ENCODE measurements at places on chromosomes 2 and 18. TPM values are rescaled to one million over a fixed set of nuclear protein-coding genes. Genes with fewer than 3 reads are reported as not detected.

The ADCYAP1 gene
- 0.02 TPM for polyA plus RNA-seq

The ALPI gene
- polyA plus RNA-seq: not detected

The FRZB gene
- polyA plus RNA-seq: 2.8 TPM

The LAMA1 gene
- 0.02 TPM for polyA plus RNA-seq

GRCh38 chr18:69401226-69401971, 711 bp downstream of the DOK6 start:
- peak; percentile 72 for DNase-seq

DNA sequence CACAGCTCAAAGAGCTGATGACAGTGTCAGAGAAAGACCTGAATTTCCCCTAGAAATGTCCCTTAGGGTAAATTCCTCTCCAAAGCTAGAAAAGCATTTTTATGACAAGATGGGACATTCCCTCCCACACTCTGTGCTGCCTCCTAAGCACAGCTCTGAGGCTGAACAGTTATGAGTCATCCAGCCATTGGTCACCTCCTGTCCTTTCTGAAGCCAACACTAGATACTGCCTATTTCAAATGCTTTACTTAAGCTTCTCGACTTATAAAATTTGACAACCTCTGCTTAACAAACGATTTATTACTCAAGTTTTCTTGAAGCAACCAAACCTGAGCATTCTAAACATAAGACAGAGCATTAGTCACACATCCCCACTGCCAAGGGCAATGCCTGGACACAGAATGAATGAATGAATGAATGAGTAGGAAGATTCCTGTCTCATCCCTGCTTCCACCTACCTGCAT, 35.4 kb downstream of the B4GALT6 start:
- DNase-seq: no peak

GRCh38 chr2:172427990-172428831, 825 bp downstream of the ITGA6 start:
- peak; percentile 53 for DNase-seq

- DNase-seq: no peak
Measured at GRCh38 chr18:54692463-54692862, 101.4 kb downstream of the DYNAP start.

DNA sequence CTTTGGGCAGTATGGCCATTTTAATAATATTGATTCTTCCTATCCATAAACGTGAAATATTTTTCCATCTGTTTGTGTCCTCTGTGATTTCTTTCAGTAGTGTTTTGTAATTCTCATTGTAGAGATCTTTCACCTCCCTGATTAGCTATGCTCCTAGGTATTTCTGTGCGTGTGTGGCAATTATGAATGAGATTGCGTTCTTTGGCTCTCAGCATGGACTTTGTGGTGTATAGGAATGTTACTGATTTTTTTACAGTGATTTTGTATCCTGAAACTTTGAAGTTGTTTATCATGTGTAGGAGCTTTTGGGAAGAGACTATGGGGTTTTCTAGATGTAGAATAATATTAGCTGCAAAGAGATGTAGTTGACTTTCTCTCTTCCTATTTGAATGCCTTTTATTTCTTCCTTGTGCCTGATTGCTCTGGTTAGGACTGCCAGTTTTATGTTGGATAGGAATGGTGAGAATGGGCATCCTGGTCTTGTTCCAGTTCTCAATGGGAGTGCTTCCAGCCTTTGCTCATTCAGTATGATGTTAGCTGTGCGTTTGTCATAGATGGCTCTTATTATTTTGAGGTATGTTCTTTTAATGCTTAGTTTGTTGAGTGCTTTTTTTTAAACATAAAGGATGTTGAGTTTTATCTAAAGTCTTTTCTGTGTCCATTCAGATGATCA, 27.0 kb upstream of the THUMPD2 start:
- no peak for DNase-seq

DNA sequence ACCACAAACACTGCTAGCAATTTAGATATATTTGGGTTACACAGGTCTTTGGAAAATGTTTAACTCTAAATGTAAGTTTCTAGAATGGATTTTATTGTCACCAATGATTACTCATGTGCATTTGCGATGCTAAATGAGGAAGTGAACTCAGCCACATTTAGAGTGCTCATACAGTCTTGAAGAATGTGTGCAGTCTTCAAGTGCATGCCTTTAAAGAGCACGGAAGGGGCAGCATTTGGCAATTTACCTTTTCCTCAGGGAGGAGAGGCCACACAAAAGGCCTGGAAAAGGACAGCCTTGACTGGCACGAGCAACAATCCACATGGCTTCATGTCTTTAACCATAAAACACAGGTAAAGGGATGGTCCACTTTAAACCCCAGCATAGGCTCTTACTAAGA, 78.5 kb upstream of the STK17B start:
- DNase-seq: no peak

- no peak for DNase-seq
Measured at GRCh38 chr2:170026361-170026760, 151.6 kb upstream of the MYO3B start.

- no peak for DNase-seq
Measured at GRCh38 chr2:20174410-20174809, 50.5 kb downstream of the SDC1 start.

DNA sequence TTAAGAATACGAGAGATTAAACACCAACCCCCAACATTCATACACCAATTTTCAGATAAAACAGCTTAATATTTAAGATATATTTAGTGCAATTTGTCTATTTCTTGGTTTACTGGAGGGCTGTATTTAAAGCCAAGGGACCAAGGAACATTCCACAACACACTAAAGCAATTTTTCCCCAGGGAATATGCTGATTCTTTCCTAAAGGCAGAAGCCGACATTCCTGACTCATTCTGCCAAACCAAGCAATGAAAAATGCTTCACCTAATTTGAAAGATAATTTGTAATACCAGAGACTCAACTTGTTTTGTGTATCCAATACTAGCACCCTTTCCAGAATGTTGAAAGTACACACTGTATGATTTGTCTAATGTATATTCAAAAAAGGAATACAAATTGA, 1267.6 kb upstream of the PIK3C3 start:
- no peak for DNase-seq

- no peak for DNase-seq
Measured at GRCh38 chr2:120436460-120436739, 90.5 kb downstream of the INHBB start.

DNA sequence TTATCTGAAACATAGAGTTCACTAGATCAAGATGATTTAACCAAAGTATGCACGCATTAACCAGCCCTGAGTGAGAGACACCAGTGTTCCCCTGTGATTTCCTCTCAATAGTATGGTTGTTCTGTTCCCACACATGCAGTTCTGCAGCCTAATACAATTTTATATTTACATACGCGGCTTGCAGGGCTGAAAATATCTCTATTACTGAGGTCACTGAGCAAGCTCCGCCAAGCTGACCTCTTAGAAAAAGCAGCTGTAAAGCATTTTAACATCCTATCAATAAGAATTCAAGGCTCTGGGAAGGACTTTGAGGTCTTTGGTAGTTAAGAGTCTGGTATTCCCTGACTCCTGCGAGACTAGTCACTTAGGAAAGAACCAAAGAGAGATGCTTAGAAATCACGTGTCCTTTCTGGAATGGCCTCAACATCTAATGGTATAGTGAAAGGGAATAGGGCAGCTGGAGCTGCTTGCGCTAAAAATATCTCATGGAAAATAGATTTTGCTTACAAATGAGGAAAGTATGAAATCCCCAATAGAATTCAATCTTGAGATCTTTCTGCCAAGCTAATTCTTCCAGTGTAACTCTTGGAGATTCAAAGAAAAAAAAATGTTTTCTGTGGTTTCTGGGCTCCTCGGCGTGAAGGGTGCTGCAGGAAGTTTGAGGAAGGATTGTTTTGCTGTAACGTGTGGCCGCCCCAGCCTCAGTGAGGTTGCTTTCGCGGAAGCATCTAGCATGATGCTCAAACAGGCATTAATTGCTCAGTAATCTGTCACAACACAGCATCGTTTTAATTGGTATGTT, 59.2 kb downstream of the DOCK10 start:
- no peak for DNase-seq

- no peak for DNase-seq
Measured at GRCh38 chr18:25646971-25647370, 295.0 kb upstream of the ZNF521 start.

GRCh38 chr2:61247204-61247812, 85.3 kb downstream of the C2orf74 start:
- no peak for DNase-seq

- no peak for DNase-seq
Measured at GRCh38 chr2:106094131-106094841, 99.8 kb downstream of the UXS1 start.

- DNase-seq: no peak
Measured at GRCh38 chr2:239685556-239685955, 284.7 kb upstream of the HDAC4 start.

- DNase-seq: no peak
Measured at GRCh38 chr2:174600349-174600748, 2.7 kb upstream of the WIPF1 start.
